ENCODE measurements at places on chromosomes 1 and 21. TPM values are rescaled to one million over a fixed set of nuclear protein-coding genes. Genes with fewer than 3 reads are reported as not detected.

The GJB4 gene
- total RNA-seq: not detected

- H3K4me3 ChIP-seq: no peak overlapping the region
- H3K36me3 ChIP-seq: no peaks in the 10 kb centered on the region
- H3K27ac ChIP-seq: no peak overlapping the region
- peaks cover 3% of the 10 kb centered on the region for H3K27me3 ChIP-seq
These were observed 52.1 kb upstream of the CD5L start for GRCh38 chr1:157893686-157894085.

The RAD54L gene
- 85.3 TPM for total RNA-seq

The F3 gene
- not detected for total RNA-seq

- H3K27ac ChIP-seq: no peak overlapping the region
- H3K4me1 ChIP-seq: no peaks in the 10 kb centered on the region
- H3K4me3 ChIP-seq: no peak overlapping the region
- H3K36me3 ChIP-seq: no peaks in the 10 kb centered on the region
- no peaks in the 10 kb centered on the region for H3K27me3 ChIP-seq
- no peak for DNase-seq
These were observed 260.8 kb downstream of the SPATA17 start for GRCh38 chr1:217891966-217892365.

The EPHB2 gene
- 0.09 TPM for total RNA-seq

DNA sequence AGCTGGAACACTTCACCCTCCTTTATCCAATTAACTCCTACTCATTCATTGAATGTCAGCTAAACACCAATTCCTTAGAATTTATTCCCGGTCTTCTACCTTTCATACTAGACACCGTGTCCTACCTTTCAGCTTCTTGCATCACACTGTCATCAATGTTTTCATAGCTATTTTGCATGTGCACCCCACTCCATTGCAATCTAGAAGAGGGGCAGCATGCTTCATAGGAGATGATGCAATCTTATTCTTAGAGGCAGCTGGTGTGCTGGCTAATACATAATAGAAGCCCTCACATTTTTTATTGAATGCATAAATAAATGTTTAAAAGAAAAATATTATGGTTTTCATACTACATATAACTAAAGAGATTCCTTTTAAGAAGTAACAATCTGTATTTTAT, 123.6 kb downstream of the DSCAM start:
- H3K27ac ChIP-seq: no peak overlapping the region
- no peaks in the 10 kb centered on the region for H3K27me3 ChIP-seq
- H3K4me3 ChIP-seq: no peak overlapping the region
- no peaks in the 10 kb centered on the region for H3K4me1 ChIP-seq
- H3K36me3 ChIP-seq: no peaks in the 10 kb centered on the region

- H3K27ac ChIP-seq: no peak overlapping the region
- no peak for DNase-seq
- H3K27me3 ChIP-seq: no peaks in the 10 kb centered on the region
- H3K4me3 ChIP-seq: no peak overlapping the region
- H3K36me3 ChIP-seq: no peaks in the 10 kb centered on the region
These were observed 169.5 kb upstream of the L1TD1 start for GRCh38 chr1:62025154-62025553.

GRCh38 chr1:208644401-208645160, 400.4 kb upstream of the PLXNA2 start:
- H3K27ac ChIP-seq: no peak overlapping the region
- no peaks in the 10 kb centered on the region for H3K4me1 ChIP-seq
- H3K36me3 ChIP-seq: no peaks in the 10 kb centered on the region
- peaks cover 3% of the 10 kb centered on the region for H3K27me3 ChIP-seq
- DNase-seq: no peak

The KRTAP19-3 gene
- not detected for total RNA-seq

DNA sequence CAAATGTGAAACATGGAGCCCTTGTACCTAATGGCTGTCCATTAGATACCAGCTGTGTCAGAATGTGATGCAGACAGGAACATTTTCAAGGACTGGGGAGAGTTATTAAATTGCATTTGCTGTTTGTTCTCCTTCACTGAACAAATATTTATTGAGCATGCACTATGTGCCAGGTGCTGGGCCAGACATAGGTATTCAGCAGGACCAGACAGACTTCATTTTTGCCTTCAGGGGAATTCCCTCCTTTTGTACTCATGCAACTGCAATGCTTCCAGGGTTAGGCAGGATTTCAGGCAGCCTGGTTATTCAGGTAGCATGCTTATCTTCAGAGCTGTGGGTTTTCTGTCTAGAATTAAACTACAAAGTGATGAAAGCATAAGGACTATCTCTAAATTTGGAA, 64.2 kb upstream of the SMYD2 start:
- H3K27ac ChIP-seq: no peak overlapping the region
- no peaks in the 10 kb centered on the region for H3K4me1 ChIP-seq
- peaks cover 54% of the 10 kb centered on the region for H3K27me3 ChIP-seq
- H3K4me3 ChIP-seq: no peak overlapping the region
- no peak for DNase-seq

Measured in activated CD8-positive, alpha-beta memory T cell treated with anti-CD3 and anti-CD28 coated beads, Interleukin-2, amount 10 ng/mL, durations not matched to agents 7 days and 5 days (primary cell).